ENCODE measurements at places on chromosomes 5 and 9. TPM values are rescaled to one million over a fixed set of nuclear protein-coding genes. Genes with fewer than 3 reads are reported as not detected.
A peak's percentile ranks its signal among the peaks of the same experiment; 100 is the strongest.

GRCh38 chr5:102681403-102681983 is 73.6 kb upstream of the PAM start:
- no peaks in the 10 kb centered on the region for H3K27me3 ChIP-seq
- no peak overlapping the region for H3K27ac ChIP-seq
- H3K4me1 ChIP-seq, result no peaks in the 10 kb centered on the region
- no peaks in the 10 kb centered on the region for H3K36me3 ChIP-seq
- no peak overlapping the region for H3K4me3 ChIP-seq

- no peaks in the 10 kb centered on the region for H3K36me3 ChIP-seq
- no peak overlapping the region for H3K4me3 ChIP-seq
- no peak for DNase-seq
- peaks cover 82% of the 10 kb centered on the region for H3K4me1 ChIP-seq
- H3K27me3 ChIP-seq, result no peaks in the 10 kb centered on the region
These were observed 23.6 kb downstream of the PRRC2B start for GRCh38 chr9:131417264-131418142.

DNA sequence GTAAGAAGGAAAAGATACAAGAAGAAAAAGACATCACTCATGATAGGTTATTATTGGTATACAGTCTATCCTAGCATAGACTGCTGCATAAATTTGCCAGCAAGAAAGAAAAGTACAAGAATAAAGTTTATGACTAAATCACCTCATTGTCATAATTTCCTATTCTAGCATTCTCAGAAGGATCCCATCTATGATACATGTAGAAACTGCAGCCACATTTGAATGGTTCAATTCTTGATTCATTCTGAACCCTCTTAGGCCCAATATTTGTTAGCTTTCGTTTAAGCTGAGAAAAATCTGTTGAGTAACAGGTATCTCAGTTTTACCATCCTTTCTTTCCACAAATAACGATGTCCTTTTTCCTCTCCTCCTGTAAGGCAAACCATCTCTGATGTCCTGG is 21.2 kb downstream of the INVS start:
- no peak overlapping the region for H3K4me3 ChIP-seq
- no peak for DNase-seq
- no peaks in the 10 kb centered on the region for H3K4me1 ChIP-seq
- H3K36me3 ChIP-seq, result peaks cover 4% of the 10 kb centered on the region
- no peaks in the 10 kb centered on the region for H3K27me3 ChIP-seq
- no peak overlapping the region for H3K27ac ChIP-seq

DNA sequence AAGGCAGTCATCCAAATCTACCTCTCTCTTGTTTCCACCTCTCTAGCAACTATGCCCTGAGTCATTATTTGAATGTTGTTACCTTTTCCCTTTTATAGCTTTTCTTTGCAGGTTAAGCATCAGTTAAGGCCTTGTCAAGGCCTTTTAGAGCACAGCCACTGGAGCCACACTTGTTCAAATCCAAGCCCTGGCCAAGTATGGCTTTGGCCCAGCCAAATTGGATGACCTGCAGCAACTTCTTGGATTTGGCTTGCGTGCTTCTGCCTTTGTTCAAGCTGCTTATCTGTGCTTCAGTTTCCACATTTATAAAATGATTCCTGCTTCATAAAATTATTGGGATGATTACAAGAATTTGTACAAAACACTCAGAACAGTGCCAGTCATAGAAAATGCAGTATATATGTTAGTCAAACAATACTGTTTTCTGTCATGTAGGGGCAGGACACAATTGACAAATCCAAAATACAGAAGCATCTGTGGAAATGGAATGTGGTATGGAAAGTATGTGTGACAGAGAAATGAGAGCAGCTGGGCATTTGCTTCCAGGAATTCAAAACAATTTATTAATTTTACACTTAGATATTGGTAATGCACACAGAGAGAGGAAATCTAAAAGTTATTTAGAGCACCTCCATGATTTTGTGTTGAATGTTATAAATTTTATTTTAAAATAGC is 17.9 kb upstream of the RLN1 start:
- H3K4me1 ChIP-seq, result no peaks in the 10 kb centered on the region
- no peaks in the 10 kb centered on the region for H3K27me3 ChIP-seq
- H3K4me3 ChIP-seq, result no peak overlapping the region
- no peak for DNase-seq
- H3K36me3 ChIP-seq, result peaks cover 6% of the 10 kb centered on the region

DNA sequence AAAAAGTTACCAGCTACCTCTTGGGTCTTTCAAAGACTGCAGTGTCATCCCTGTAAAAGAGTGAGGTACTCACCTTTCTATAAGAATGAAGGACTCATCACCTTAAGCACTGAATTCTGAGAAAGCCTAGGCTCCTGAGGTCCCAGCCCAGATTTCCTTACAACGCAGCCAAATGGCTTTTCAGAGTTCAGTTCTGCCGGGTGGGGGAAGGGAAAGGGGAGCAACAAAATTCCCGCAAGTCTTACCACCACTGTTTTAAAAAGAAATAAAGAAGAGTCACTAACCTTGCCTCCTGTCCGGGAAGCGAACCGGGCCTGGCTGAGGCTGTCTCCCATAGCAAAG is 373 bp downstream of the ADAMTS12 start:
- H3K4me1 ChIP-seq, result peaks cover 20% of the 10 kb centered on the region
- DNase-seq, result no peak
- H3K36me3 ChIP-seq, result no peaks in the 10 kb centered on the region
- H3K27ac ChIP-seq, result peak overlapping the region; percentile 83

Gene GARIN3
- not detected for total RNA-seq

- H3K36me3 ChIP-seq, result no peaks in the 10 kb centered on the region
- H3K4me3 ChIP-seq, result no peak overlapping the region
- H3K27ac ChIP-seq, result no peak overlapping the region
- no peak for DNase-seq
These were observed 328.9 kb upstream of the MEF2C start for GRCh38 chr5:89211836-89212235.

GRCh38 chr5:72834924-72835323 is 18.5 kb downstream of the TNPO1 start:
- DNase-seq, result no peak
- no peaks in the 10 kb centered on the region for H3K36me3 ChIP-seq
- H3K4me3 ChIP-seq, result no peak overlapping the region
- peaks cover 24% of the 10 kb centered on the region for H3K4me1 ChIP-seq
- no peaks in the 10 kb centered on the region for H3K27me3 ChIP-seq

Gene SELENOP
- total RNA-seq, result 160 TPM

Gene RABEPK
- total RNA-seq, result 11.2 TPM

Gene SUB1
- 87.9 TPM for total RNA-seq

Gene IFNK
- total RNA-seq, result not detected

- H3K27ac ChIP-seq, result no peak overlapping the region
- no peaks in the 10 kb centered on the region for H3K36me3 ChIP-seq
- no peaks in the 10 kb centered on the region for H3K4me1 ChIP-seq
- no peaks in the 10 kb centered on the region for H3K27me3 ChIP-seq
- DNase-seq, result no peak
These were observed 218.2 kb downstream of the GADD45G start for GRCh38 chr9:89822996-89823395.

- no peaks in the 10 kb centered on the region for H3K27me3 ChIP-seq
- H3K4me3 ChIP-seq, result no peak overlapping the region
- no peaks in the 10 kb centered on the region for H3K4me1 ChIP-seq
- DNase-seq, result peak; percentile 53
These were observed 118.5 kb upstream of the FSTL4 start for GRCh38 chr5:133730866-133731265.

Gene PANK3
- 34.5 TPM for total RNA-seq

Gene PCDHGB1
- 2.7 TPM for total RNA-seq

Gene CNTNAP3B
- 60.5 TPM for total RNA-seq

- no peaks in the 10 kb centered on the region for H3K4me1 ChIP-seq
- H3K36me3 ChIP-seq, result no peaks in the 10 kb centered on the region
- H3K27ac ChIP-seq, result no peak overlapping the region
- H3K4me3 ChIP-seq, result no peak overlapping the region
- no peaks in the 10 kb centered on the region for H3K27me3 ChIP-seq
These were observed 49.6 kb downstream of the ANKRD55 start for GRCh38 chr5:56183506-56183905.

GRCh38 chr9:130289711-130290241 is 24.2 kb downstream of the HMCN2 start:
- DNase-seq, result no peak
- H3K36me3 ChIP-seq, result peaks cover 8% of the 10 kb centered on the region
- no peak overlapping the region for H3K4me3 ChIP-seq
- H3K27me3 ChIP-seq, result no peaks in the 10 kb centered on the region
- H3K27ac ChIP-seq, result peak overlapping the region; percentile 53

DNA sequence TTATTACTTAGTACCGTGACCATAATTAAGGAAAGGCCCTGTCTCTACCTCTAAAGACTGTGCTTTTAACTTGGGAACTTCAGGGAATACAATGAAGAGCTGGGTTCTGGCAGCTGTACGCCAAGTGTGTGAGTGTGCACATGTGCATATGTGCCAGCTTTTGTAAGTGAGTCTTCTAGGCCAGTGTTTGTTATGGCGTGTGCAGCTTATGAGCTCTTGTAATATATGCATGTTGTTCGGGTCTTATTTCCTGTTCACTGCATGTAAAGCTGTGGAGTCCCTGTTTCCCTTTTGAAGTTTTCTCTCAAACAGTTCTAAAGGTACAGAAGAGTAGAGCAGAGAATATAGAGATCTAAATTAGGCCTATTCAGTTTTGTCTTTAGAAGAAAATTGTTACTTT is 30.5 kb downstream of the TGFBR1 start:
- no peak for DNase-seq
- no peaks in the 10 kb centered on the region for H3K27me3 ChIP-seq
- H3K36me3 ChIP-seq, result peaks cover 19% of the 10 kb centered on the region
- peaks cover 27% of the 10 kb centered on the region for H3K4me1 ChIP-seq
- no peak overlapping the region for H3K27ac ChIP-seq

- no peak for DNase-seq
- H3K27ac ChIP-seq, result no peak overlapping the region
- H3K4me1 ChIP-seq, result peaks cover 9% of the 10 kb centered on the region
- no peak overlapping the region for H3K4me3 ChIP-seq
- no peaks in the 10 kb centered on the region for H3K36me3 ChIP-seq
These were observed 323.4 kb downstream of the FBXL7 start for GRCh38 chr5:15823398-15823797.

Gene SLC4A9
- total RNA-seq, result not detected

- DNase-seq, result no peak
- no peaks in the 10 kb centered on the region for H3K4me1 ChIP-seq
- H3K27me3 ChIP-seq, result no peaks in the 10 kb centered on the region
- no peak overlapping the region for H3K27ac ChIP-seq
These were observed 354.1 kb upstream of the RFX3 start for GRCh38 chr9:3879726-3880505.

DNA sequence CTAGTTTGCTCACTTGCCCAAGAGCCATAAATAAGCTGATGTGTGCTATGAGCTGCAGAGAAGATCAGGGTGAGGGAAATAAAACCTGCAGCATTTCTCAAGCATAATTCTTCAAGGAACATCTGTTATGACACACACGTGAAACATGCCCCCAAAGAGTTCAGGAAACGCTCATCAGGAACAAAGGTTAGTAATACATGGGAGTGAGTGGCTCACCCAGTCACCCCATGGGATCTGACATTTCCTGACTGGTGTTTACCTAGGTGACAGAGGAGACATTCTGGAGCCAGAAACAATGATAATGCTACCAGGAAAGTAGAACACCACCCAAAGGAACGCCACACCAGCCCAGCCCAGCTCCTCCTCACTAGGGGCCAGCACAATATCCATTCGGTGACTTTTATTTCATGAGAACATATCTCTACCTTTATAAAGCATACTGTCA is 66.0 kb downstream of the FRMD3 start:
- DNase-seq, result no peak
- H3K4me1 ChIP-seq, result peaks cover 15% of the 10 kb centered on the region
- H3K27me3 ChIP-seq, result no peaks in the 10 kb centered on the region
- H3K4me3 ChIP-seq, result no peak overlapping the region
- no peaks in the 10 kb centered on the region for H3K36me3 ChIP-seq
- no peak overlapping the region for H3K27ac ChIP-seq

DNA sequence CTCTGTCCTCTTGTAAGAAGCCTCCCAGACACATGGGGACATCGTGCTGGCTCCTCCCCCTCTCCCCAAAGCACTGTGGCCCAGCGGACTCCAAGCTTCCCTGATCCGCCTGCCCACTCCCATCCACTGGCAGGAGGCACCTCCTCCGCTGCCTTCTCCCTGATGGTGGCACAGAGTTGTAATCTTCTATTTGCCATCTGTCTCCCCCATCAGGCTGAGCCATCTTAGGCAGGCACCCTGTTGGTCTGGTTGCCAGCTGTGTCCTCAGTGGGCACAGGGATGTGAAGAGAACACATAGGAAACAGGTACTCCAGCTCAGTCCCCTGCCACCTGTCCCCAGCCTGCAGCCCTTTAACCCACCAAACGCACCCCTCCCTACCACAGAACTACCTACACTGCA is 5.4 kb upstream of the ZDHHC12 start:
- no peak for DNase-seq
- no peak overlapping the region for H3K27ac ChIP-seq
- no peaks in the 10 kb centered on the region for H3K27me3 ChIP-seq

Gene TRAF1
- 4.0 TPM for total RNA-seq

DNA sequence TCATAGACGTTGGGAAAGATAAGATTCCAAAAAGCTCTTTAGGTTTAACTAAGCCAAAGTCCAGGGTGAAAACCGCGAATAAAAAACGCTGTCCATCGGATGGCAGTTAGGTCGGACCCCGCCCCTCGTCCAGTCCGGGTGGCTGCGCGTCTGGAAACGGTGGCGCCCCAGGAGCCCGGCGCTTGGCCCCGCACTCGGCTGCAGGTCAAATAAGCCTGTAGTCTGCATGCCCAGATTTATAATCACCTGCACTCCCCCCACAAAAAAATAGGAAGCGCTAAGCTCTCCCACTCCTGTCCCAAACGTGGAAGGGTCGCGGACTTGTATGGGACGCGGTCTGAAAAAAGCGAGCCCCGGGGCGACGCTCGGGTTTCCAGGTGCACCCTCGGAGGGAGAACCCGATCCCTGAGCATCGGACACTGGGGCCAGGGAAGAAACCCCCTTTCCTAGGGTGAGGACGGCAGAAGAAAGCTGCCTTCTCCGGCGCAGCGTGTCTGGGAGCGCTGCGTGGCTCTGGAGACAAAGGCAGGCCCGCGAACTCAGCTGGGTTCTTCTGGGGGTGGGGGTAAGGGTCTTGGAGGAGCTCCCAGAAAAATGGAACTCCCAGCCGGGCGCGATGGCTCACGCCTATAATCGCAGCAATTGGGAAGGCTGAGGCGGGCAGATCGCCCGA is 923 bp upstream of the ZBTB5 start:
- H3K36me3 ChIP-seq, result no peaks in the 10 kb centered on the region
- no peak for DNase-seq
- H3K4me1 ChIP-seq, result peaks cover 41% of the 10 kb centered on the region
- H3K27ac ChIP-seq, result peak overlapping the region; percentile 96

GRCh38 chr9:84974855-84975254 is 305.3 kb downstream of the NTRK2 start:
- no peaks in the 10 kb centered on the region for H3K27me3 ChIP-seq
- no peak overlapping the region for H3K4me3 ChIP-seq
- DNase-seq, result no peak

Gene WWC1
- total RNA-seq, result 6.2 TPM

Gene TLX3
- total RNA-seq, result not detected

GRCh38 chr9:129102791-129103594 is 7.6 kb downstream of the CRAT start:
- peaks cover 64% of the 10 kb centered on the region for H3K36me3 ChIP-seq
- H3K4me1 ChIP-seq, result peaks cover 5% of the 10 kb centered on the region
- no peak overlapping the region for H3K4me3 ChIP-seq

GRCh38 chr5:91125916-91126315 is 257.2 kb downstream of the ARRDC3 start:
- no peaks in the 10 kb centered on the region for H3K27me3 ChIP-seq
- no peak for DNase-seq
- H3K4me1 ChIP-seq, result peaks cover 86% of the 10 kb centered on the region
- H3K27ac ChIP-seq, result peak overlapping the region; percentile 55
- no peak overlapping the region for H3K4me3 ChIP-seq

Gene SPACA9
- total RNA-seq, result 3.6 TPM

- H3K27me3 ChIP-seq, result no peaks in the 10 kb centered on the region
- DNase-seq, result peak; percentile 64
- H3K4me3 ChIP-seq, result no peak overlapping the region
These were observed 4.4 kb upstream of the TENT4A start for GRCh38 chr5:6708814-6709213.
